ENCODE measurements at places on chromosomes 11 and 22.

DNA sequence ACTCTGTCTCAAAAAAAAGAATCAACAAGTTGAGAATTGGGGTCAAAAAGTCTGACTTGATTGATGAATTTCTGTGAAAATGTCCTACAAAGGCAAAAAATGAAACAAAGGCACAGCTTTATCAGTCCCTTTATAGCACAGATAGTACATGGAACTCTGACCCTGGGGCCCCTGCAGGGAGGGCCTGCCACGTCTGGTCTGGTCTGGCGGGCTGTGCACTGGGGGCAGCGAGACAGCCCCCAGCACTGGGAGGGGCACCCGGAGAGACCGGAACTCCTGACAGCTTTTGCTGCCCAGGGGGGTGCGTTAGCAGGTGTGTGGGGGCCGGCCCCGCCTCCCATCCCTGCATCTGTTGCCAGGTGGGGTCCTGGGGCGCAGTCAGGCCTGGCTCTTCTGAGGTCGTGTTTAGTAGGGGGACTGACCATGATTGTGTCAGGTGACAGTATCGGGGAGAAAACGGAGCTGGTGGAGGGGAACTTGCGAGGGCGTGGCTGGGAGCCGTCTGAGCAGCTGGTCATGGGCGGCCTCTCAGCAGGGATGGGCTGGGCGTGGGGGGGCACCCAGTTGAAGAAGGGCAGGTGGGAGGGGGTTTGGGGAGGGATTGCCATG is 51.7 kb downstream of the GRAMD4 start:
- DNase-seq = no peak

DNA sequence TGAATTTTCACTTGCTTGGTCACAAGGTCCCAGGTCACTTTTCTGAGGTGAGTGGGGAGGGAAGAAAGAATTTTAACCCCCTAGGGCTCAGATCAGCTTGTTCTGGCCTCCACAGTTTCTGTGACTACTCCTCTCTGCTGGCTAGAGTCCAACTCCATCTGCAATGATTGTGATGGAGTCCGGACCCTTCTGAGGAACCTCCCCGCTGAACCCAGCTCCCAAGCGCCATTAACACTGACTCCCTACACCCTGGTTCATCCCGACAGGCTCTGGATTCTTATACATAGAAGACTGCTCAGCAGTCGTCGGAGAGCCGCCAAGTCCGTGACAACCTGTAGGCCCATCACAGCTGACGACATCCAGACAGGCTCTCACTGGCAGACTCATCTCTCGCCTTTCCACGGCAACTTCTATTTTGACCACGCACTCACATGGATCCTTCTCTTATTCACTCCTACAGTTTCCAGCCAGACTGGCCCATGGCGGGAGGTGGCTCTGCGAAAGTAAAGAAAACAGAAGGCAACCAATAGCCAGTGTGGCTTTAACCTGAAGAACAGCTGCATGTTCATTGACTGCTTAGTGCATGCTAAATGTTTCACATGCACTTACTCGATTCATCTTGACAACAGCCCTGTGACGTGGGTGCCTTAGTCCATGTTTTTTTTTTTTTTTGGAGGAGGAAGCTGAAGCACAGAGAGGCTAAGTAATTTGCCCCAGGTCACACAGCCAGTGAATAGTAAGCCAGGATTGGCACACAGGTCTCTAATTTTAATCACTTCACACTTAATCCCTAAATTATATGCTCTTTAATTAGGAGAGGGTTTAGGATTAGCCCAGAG is 68.0 kb upstream of the PRDM11 start:
- no peak for DNase-seq

DNA sequence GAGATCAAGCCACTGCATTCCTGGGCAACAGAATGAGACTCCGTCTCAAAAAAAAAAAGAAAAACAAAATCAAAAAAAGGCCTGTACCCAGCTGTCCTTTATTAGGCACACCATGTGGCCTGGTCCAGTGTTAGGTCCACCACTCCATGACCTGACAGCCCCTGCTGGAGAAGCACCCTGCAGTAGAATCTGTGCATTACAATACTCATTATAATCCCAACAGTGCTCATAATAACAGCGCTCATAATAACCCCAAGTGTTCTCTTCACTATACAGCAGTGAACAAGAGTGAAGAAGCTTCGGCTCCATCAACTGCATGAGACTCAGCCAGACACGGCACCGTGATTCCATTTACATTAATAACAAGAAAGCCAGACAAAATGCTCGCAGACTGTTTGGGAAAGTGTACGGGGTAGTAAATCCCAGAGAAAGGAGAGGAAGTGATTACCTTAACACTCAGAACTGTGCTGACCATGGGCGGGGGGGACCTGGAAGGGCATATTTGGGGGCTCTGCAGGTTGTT is 8.9 kb upstream of the EHD1 start:
- DNase-seq = no peak

GRCh38 chr22:38081941-38082828 is 1.8 kb downstream of the SLC16A8 start:
- no peak for DNase-seq

- no peak for DNase-seq
Observed at GRCh38 chr11:115759622-115760460, 255.6 kb upstream of the CADM1 start.

DNA sequence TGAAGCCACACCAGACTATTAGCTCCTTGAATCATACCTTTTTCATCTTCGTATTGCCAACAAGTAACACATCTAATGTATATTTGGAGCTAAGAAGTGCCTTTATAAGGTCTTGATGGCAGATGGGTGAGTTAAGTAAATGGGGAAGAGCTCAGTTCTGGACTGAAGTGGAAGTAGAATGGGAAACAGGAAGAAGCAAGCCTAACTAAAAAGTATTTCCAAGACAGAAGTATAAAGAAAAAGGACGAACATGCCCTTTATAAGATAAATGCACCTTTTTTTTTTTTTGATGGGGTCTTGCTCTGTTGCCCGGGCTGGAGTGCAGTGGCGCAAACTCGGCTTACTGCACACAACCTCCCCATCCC is 14.5 kb downstream of the CRTAM start:
- no peak for DNase-seq

DNA sequence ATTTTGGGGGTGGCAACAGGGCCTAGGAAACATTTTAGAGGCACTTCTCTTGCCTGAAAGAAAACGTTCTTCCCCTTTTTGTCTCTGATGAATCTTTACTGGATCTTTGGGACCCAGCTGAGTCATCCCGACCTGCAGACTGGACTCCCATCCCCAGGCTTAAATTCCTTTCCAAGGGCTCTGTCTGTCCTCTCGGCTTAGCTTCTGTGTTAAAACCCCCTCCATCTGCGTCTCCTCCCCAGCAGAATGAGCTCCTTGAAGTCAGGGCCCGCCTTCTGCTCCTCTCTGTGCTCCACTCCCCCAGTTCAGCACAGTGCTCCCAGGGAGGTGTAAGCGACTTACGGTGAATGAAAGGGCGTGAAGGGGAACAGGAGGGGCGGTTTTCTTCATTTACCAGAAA is 895 bp upstream of the DAGLA start:
- no peak for DNase-seq

DNA sequence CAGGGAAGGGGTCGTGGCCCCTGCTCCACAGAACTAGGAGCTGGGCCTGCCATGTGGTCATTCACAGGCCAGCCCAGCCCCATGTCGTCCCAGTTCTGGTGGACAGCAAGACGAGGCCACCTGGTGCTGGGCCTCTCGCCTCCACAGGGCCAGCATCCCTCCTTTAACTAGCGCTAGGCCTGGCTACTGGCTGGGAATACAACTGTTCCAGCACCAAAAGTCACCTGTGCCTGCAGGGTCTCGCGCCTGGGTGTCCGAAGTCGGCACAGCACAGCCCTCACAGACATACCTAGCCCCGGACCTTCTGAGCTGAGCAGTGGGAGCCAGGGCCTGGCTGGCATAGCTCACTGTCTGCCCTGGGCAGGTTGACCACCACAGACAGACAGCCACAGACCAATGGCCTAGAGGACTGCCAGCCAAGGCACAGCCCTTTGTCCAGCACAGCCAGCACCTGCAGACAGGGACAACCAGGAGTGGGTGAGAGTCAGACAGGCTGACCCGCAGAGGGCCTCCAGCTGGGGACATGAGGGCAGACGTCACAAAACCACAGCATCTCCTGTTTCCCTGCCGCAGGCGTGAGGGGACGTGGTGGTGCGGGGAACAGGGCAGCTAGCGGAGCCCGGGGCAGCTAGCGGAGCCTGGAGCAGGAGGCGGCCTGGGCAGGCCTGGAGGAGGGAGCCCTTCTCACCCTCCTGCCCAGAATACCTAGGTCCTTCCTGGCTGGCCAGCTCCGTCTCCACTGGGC is 27.2 kb upstream of the TH start:
- DNase-seq = no peak

- DNase-seq = no peak
Observed at GRCh38 chr11:117185736-117186430, 7.3 kb downstream of the SIDT2 start.

- no peak for DNase-seq
Observed at GRCh38 chr22:47408409-47408808, 646.0 kb downstream of the TBC1D22A start.

DNA sequence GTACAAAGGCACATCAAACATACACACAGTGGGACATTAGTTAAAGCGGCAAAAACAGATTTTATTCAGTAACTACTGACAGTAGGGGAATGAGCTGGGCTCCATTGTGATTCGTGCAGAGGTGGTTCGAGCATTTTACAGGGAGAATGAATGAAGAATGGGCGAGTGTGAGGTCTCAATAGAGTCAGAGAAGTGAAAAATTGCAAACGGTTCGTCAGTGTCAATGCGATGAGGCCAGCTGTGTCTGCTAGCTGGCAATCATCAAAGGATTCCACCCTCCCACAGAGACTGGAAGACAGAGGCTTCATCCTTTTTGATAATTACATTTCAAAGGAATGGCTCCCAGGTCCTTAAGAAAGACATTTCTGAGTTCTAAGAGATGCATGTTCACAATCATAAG is 17.4 kb downstream of the OR4D9 start:
- no peak for DNase-seq

- DNase-seq = no peak
Observed at GRCh38 chr11:76325185-76325584, 55.7 kb downstream of the THAP12 start.

DNA sequence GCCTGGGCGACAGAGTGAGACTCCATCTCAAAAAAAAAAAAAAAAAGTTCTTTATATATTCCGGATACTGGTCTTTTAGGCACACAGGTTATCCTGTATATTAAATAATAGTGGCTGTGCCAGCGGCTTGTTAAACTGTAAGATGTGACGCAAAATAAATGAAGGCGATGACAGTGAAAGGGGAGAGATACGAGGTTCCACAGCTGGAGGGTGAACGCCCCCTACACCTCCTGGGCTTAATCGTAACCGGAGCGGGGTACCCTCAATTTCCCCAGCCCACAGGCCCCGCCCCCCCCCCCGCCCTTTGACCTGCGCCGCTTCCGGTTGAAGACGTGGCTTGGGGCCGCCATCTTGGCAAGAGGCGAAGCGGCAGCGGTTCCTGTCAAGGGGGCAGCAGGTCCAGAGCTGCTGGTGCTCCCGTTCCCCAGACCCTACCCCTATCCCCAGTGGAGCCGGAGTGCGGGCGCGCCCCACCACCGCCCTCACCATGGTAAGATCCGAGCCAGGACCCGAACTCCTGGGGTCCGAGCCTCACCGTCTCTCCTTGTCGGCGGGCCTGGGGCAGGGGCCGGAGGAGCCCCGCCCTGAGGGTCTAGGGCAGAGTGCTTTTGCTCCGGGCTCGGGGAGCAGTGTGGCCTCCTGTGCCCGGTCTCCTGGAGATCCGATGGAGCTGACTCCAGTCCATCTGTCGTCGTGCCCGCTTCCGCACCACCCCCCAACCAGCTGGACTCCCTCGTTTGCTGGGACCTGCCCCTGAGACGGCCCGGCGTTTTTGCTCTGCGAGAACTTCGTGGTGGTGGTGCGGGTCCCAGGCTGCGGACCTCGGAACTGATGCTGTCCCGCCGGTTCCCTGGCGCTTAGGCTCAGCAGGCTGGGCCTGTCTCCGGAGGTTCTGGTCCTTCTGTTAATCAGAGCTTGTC is at the start of gene ARCN1:
TSS of gene ARCN1 (plus strand) at position 349 of the 920 bp plus-strand sequence. CDS start at position 488, 139 bp downstream.
- peak; percentile 46 for DNase-seq

All from NCI-H446 treated with DMSO at 0.1 percent for 48 hours (cell line).